ENCODE measurements at places on chromosomes 1 and 21.

DNA sequence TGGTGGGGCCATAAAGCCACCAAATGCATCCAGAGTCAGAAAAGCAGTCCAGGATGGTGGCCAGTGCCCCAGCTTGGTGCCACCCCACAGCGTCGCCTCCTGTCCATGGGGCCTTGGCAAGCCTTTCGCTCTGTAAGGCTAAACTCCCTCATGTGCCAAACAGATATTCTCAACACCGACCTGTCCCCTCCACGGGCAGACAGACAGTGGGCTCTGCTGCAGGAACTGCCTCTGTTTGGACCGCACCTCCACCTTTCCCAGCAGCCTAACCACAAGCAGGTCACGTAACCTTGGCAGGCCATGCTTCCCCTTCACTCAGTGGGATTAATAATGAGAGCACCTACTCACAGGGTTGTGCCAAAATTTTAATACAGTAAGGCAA lies 11.7 kb downstream of the RUNX1 start:
- no peak for DNase-seq

DNA sequence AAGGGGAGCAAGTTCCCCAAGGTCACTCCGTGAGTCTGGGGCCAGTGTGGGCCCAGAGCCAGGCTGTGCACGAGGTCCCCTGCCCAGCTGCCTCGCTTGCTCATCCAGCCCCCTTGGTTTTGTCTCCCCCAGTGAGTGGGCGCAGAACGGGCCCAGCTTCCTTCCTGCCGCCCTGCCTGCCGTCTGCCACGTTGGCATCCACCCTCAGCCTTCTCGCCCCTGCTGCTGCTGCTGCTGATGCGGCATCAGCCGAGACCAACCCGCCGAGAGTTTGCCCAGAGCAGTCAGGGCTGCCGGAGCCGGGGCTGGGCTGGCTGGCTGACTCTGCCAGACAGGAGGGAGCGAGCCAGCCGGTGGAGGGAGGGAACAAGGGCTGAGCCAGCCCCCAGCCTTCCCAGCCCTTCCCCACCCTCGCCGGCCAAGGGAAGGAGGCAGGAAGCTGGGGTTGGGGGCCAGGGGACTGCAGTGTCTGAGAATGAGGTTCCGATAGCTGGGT lies 31.4 kb upstream of the WASF2 start:
- DNase-seq: no peak

GRCh38 chr1:154845174-154845573 lies 24.9 kb downstream of the KCNN3 start:
- DNase-seq: no peak

DNA sequence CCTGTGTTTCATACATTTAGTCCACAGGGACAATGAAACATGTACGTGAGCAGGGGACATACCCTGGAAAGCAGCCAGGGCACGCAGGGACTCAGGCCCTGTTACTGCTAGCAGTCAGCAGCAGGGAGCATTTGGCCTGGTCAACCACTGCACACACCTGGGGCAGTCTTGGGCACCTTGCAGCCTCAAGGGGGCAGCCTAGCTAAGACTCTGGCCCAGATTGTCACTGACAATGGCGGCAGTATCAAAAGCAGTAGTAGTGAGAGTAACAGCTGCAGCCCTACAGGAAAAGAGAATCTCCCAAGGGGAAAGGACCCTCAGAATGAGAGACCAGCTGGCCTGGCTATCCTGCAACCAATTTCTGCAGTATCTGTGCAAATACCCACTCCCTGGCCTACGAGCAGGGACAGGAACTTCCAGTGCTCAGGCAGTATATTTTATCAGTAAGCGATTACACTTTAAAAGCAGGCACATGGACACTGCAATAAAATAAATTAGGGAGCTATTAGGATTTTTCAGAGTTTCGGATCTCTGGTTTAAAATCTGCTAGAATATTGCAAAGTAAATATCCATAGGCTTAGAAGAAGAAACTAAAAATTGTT lies 475.6 kb downstream of the LTN1 start:
- peak; percentile 46 for DNase-seq

GRCh38 chr1:236143104-236143948 lies 987 bp downstream of the GPR137B start:
- DNase-seq: peak; percentile 80

- DNase-seq: peak; percentile 9
These were observed 60.2 kb upstream of the CFAP126 start for GRCh38 chr1:161427733-161428516.

DNA sequence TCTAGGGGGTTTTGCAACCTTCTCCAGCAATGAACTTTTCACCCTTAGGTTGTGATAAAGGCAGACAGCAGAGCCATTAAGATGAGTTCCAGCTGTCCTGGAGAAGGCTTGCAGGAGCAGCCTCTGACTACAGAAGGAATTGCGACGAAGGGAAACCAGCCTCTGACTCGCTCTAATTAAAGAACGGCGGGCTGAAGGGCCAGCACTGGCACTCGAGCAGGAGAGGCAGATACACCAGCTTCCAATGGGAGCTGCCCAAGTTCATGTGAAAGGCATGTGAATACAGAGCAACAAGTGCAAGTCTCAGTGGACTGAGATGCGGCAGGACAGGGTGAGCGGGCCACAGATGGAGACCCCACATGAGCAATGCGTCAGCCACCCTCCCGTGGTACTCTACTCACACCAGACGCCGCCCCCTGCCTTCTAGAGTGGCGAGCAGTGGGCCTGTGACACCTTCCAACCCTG lies 15.7 kb downstream of the RCC2 start:
- DNase-seq: no peak

- no peak for DNase-seq
These were observed 10.0 kb downstream of the TP53BP2 start for GRCh38 chr1:223835754-223836153.

DNA sequence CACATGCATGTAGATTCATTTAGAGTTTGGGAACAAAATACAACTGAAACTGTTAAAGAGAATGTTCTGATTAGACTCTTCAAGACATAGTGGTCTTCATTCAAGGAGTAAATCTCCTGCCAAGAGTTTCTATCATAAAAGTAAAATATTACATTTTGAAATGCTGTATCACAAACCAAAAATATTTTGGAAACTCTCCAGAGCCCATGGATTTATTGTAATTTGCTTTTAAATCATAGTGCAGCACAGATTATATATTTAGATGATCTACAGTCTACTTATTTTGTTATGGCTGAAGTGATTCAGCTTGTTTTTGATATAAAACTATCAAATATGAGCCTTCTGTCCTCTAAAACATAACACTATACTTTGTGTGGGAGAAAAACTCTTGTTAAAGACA lies 105.3 kb downstream of the DISP1 start:
- DNase-seq: no peak

DNA sequence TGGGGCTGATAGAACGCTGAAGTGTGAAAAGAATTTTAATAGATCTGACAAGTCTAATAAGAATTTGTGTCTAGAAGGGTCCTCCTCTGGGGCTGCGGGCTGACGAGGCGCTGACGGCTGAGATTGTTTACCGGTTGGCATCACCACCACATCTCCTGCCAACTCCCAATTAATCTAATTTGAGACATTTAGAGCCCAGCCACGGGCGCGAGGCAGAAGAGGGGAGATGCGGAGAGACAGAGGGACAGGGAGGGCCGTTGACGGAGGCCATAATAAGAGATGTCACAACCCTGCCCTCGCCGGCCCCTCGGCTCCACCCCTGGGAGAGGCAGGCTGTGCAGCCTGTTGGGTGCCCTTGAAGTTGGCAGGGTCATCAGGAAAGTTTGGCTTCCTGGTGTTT lies 109.3 kb downstream of the PAX7 start:
- no peak for DNase-seq

DNA sequence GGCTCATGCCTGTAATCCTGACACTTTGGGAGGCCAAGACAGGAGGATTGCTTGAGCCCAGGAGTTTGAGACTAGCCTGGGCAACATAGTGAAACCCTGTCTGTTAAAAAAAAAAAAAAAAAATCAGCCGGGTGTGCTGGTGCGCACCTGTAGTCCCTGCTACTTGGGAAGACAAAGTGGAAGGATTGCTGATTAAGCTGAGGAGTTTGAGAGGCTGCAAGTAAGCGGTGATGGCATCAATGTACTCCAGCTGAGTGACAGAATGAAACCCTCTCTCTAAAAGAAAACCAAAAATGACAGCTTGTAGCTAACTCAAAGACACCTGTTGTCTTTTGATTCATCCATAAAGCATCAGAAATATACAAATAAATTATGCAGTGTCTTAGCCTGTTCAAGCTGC lies 31.8 kb downstream of the SIPA1L2 start:
- no peak for DNase-seq

DNA sequence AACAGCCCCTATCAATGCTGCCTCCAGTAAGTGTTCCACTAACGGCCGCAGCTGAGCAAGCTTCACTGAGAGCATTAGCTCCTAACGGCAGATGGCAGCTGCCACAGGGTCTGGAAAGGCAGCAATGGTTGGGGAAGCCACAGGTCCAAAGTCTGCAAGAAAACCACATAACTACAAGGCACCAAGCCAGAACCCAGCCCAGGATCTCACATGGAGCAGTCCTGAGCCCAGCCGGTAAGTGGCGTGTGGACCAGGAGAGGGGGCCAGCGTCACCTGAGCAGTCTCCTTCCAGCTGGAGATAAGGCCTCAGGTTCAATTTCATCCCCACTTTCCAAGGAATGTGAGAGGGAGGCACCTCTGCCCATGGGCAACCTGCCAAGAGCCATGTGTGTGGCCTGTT lies 13.2 kb downstream of the SYT2 start:
- DNase-seq: no peak

- no peak for DNase-seq
These were observed 8.7 kb upstream of the TDRD10 start for GRCh38 chr1:154493276-154493675.

DNA sequence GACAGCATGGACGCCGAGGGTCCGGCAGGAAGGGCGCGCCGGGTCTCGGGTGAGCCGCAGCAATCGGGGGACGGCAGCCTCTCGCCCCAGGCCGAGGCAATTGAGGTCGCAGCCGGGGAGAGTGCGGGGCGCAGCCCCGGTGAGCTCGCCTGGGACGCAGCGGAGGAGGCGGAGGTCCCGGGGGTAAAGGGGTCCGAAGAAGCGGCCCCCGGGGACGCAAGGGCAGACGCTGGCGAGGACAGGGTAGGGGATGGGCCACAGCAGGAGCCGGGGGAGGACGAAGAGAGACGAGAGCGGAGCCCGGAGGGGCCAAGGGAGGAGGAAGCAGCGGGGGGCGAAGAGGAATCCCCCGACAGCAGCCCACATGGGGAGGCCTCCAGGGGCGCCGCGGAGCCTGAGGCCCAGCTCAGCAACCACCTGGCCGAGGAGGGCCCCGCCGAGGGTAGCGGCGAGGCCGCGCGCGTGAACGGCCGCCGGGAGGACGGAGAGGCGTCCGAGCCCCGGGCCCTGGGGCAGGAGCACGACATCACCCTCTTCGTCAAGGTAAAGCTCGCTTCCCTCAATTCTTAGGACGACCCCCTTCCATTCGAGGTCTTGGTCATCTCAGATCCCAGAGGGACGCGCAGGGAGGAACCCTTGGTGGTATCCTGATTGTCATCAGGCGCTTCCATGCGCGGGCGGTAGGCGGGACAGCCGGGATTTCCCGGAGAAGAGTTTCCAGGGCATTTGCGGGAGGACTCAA lies 1.6 kb downstream of the CLIC6 start:
- DNase-seq: peak; percentile 69

- no peak for DNase-seq
These were observed 586 bp downstream of the CHI3L2 start for GRCh38 chr1:111227851-111228747.

- DNase-seq: no peak
These were observed 96.0 kb upstream of the BTG3 start for GRCh38 chr21:17708522-17709265.

- no peak for DNase-seq
These were observed 35.4 kb upstream of the FGGY start for GRCh38 chr1:59261537-59261936.

GRCh38 chr1:225933072-225933471 lies 7.9 kb downstream of the LEFTY2 start:
- DNase-seq: no peak

GRCh38 chr1:154880671-154881070 lies 10.6 kb upstream of the KCNN3 start:
- DNase-seq: no peak

- DNase-seq: no peak
These were observed 37.9 kb upstream of the RHOU start for GRCh38 chr1:228697207-228698016.

- no peak for DNase-seq
These were observed 22.2 kb upstream of the CAPZB start for GRCh38 chr1:19507516-19507915.

- DNase-seq: no peak
These were observed 1191.0 kb upstream of the NCAM2 start for GRCh38 chr21:19807201-19807600.

DNA sequence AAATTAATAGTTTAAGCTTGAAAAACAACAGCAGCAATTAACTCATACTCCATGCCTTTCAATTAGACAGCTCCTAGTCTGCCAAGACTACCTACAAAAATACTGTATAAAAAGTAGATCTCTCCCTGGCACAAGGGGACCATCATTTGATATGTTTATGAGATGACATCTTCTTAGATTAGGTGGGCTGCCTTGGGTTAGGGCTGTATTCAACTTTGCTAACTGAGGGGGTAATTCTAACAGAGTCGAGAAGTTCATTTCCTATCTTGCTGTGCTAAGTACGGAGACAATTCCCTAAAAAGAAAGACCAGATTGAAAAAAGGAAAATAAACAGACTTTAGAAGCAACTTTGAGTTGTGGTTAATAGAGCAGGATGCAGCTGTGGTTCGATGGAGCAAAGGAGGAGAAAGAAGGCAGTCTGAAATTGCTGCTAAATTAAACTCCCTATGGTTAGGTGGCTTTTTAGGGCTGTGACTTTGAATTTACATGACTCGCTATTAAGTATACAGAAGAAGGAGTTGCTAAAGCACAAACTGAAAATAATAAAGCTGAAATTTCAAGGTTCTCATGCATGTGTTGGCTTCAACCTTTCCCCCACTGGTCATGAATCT lies 75.4 kb downstream of the CDC7 start:
- DNase-seq: no peak

GRCh38 chr21:17428484-17428869 lies 84.4 kb upstream of the CXADR start:
- no peak for DNase-seq

DNA sequence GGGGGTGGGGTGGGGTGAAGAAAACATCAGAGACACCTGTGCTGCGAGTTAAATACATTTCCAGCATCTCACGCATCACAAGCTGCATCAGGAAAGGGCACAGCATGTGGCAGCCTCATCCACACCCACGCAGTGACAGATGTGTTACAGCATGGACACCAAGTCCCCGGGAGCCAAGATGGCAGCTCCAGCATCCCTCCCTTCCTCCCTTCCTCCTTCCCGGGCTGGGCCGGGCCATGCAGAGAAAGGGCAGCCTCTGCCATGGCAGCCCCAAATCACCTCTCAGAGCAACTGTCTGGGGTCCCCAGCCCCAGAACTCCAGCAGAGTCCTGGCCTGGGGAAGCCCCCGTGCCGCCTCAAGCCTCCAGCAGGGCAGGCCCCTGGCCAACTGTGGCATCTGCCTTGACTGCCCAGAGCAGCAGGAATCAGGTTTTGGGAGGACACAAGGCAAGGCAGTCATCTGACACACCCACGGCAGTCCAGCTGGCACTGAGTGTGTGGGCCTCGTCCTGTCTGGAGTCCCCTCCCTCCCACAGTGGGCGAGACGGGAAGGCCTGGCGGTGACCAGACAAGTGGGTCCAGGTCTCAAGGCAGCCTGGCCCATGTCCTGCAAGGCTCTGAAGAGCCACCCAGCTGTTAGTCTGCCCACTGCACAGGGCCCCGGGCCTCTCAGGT lies 6.2 kb downstream of the SMIM1 start:
- DNase-seq: no peak

- DNase-seq: peak; percentile 77
These were observed 466 bp downstream of the VPS26C start for GRCh38 chr21:37266515-37267221.

Measured in right kidney (tissue), 9 donors.